Iris pigment epithelial cell (primary cell): ENCODE measurements at places on chromosomes 16 and 17.

- DNase-seq, result no peak
Observed at GRCh38 chr17:8843344-8843743, 24.1 kb downstream of the PIK3R6 start.

GRCh38 chr17:57874434-57875289, 24.8 kb upstream of the MRPS23 start:
- peak; percentile 95 for DNase-seq

DNA sequence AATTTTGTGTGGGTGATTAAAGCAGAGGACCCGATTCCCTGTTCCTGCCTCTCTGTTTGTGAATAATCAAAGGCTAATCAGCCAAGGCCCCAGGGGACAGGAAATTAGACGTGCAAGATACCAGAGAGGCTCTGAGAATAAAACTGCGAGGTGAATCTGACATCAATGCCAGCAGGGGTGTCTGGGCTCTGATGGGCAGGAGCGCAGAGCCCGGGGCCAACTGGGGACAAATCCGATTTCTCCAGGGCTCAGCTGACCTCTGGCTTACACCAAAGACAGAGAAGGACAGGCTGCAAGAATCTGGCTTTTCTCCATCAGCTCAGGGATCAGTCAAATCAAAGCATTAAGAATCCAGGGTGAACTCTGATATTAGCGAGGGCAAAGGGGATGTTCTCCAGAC, 174.3 kb downstream of the XYLT1 start:
- DNase-seq, result no peak

GRCh38 chr17:56866496-56866895, 32.5 kb downstream of the DGKE start:
- no peak for DNase-seq

- DNase-seq, result no peak
Observed at GRCh38 chr17:63125987-63126386, 160.0 kb downstream of the TANC2 start.

DNA sequence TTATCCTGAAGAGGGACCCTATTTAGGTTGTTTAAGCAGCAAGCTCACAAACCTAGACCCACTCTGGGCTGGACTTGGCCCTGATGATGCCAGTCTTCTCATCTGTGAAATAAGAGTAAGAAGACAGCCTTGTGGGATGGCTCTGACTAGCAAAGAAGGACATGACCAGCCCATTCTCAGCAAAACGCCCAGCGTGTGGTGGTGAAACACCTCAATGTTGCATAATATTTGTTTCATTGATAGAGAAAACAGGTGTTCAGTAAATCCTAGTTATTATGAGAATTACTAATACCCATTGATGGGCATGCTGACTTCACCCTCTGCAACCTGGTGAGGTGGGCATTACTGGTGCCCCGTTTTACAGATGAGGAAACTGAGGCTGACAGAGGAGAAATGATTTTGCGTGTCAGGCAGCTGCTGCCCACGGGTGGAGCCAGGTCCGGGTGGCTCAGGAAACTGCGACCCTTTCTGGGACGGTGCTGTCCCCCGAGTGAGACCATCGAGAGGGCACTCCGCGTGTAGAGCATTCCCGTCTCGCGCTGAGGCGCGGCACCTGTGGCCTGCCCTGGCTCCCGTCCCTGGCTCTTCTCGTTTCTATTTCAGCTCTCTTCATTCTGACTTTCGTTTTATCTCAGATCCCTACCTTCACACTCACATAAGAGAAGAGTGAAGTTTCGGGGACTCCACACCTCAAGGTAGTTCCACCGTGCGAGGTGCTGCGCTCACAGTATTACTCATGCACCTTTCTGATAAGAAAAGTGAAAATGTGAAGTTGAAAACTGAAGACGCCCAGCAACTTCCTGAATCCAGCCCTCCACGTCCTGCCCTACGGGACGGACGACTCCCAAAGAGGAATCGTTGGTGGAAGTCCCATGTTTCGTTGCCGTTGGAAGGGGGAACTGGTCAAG, 48.5 kb downstream of the IRF8 start:
- DNase-seq, result no peak

- DNase-seq, result peak; percentile 15
Observed at GRCh38 chr16:81695321-81696165, 83.5 kb upstream of the PLCG2 start.

DNA sequence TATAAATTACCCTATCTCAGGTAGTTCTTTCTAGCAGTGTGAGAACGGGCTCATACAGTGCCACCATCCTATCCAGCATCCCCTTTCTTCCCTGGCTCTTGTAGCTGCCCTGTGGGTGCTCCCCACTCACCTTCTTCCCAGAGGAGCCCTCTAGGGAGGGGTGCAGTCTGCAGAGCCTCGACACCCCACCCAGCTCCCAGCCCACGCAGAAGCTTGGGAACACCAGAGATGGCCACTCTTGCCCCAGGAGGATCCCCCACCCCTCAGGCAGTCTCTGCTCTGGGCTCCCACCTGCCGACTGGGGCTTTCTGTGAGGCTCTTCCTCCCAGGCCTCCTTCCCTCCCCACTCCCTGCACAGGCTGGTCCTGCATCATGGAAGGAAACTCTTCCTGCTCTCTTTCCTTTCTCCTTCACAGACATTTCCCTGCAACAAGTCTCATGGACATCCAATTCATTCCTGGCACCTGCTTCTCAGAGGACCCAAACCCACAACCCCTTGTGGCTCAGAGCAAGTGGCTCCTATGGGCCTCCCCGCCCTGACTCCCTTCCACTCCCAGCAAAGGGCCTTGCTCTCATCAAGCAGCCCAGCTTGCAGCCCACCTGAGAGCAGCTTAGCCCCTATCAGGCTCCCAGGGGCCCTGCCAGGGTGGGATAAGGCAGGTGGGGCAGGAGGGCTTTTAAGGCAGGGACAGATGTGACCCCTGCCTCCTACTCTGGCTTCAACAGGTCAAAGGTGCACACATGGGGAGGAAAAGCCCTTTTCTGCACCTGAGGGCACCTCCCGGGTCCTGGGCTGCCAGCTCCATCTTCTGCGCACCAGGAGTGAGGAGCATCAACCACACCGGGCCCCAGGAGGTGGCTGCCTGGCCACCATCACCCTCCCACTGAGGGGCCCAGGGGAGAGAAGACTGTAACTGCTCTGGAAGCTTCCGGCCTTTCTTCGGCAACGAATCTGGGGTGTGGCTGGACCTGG, 263.8 kb upstream of the TNRC6C start:
- no peak for DNase-seq

- no peak for DNase-seq
Observed at GRCh38 chr16:85567101-85567866, 45.8 kb upstream of the GSE1 start.

DNA sequence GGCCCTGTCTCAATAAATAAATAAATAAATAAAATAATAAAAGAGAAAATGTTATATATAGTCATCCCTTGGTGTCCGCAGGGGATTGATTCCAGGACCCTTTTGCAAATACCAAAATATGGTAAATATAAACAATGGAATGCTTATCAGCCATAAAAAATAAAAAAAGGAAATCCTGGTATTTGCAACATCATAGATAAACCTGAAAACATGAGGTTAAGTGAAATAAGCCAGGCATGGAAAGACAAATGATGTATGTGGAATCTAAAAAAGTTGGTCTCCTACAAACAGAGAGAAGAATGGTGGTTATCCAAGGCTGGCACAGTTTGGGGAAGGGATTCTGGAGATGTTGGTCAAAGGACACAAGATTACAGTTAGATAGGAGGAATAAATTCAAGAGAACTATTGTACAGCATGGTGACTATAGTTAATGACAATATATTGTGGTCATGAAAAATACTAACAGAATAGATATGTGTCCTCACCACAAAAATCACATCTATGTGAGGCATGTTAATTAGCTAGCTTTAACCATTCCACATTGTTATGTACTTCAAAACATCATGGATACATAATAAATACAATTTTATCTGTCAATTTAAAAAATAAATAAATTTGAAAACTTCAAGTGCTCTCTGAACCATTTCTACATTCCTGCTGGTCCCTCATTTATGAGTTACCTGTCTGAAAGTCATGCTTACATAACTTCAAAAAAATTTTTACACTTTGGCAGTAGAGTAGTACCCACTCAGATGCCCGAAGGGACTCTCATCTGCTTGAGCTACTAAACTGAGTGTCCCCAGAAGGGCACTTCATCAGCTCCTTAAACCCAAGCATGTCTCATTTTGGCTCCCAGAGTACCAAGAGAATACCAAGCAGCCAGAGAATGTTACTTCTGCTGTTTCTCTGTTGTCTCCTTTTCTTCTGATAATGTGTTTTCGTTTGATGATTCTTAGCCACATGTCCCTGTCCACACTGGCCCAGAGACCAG, 26.6 kb downstream of the N4BP1 start:
- no peak for DNase-seq

DNA sequence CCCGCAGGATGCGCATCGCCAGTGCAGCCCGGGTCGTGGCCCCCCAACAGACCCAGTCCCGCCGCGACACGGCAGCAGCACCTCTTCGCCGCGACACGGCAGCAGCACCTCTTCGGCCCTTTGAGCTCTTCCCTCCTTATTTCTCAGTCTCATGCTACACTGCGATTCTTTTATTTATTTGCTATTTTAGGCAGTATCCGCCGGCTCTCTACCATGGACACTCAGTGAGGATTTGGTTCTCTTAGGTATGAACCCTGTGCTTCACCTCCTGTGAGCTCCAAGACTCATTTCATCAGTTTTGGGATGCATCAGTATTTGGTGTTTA, 8.3 kb upstream of the MAP2K3 start:
- DNase-seq, result no peak

- no peak for DNase-seq
Observed at GRCh38 chr17:77763023-77763422, 195.5 kb upstream of the TNRC6C start.

- no peak for DNase-seq
Observed at GRCh38 chr16:85789773-85790172, 9.6 kb downstream of the EMC8 start.

- no peak for DNase-seq
Observed at GRCh38 chr17:10620823-10621222, 36.3 kb downstream of the MYH3 start.

GRCh38 chr17:67276075-67276474, 31.1 kb upstream of the HELZ start:
- DNase-seq, result no peak

- DNase-seq, result no peak
Observed at GRCh38 chr17:32464374-32464773, 20.1 kb downstream of the PSMD11 start.

DNA sequence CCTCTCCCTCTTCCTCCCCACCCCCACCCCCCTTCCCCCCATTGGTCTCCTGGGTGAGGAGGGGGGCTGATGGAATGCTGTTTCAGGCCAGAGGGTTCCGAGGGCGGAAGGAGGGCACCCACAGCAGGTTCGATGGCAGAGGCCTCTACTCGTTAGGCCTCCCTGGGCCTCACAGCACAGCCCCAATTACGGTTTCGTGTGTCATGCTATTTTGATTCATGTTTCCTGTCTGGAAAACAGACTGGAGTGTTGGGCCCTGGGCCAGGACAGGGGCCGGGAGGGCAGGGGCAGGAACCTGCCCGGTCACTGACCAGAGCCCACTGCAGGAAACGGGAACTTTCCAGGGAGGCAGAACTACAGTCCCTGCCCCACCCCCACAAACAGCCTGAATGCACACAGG, 138.2 kb downstream of the C16orf95 start:
- peak; percentile 70 for DNase-seq

- no peak for DNase-seq
Observed at GRCh38 chr17:62641153-62641552, 13.7 kb downstream of the MRC2 start.

GRCh38 chr17:43430936-43431713, 32.3 kb downstream of the ARL4D start:
- DNase-seq, result no peak

DNA sequence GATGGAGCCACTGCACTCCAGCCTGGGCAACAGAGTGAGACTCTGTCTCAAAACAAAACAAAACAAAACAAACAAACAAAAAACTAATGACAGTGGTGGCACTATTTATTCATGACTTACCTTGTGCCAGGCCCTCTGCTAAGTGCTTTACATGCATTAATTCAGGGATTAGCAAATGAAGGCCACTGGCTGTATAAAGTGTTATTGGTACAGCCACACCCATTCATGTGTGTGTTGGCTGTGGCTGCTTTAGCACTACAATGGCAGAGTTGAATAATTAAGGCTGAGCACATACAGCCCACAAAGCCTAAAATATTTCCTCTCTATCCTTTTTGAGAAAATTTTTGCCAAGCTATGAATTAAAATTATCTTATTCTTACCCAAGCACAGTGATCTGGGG, 531.8 kb upstream of the CDH5 start:
- DNase-seq, result no peak

DNA sequence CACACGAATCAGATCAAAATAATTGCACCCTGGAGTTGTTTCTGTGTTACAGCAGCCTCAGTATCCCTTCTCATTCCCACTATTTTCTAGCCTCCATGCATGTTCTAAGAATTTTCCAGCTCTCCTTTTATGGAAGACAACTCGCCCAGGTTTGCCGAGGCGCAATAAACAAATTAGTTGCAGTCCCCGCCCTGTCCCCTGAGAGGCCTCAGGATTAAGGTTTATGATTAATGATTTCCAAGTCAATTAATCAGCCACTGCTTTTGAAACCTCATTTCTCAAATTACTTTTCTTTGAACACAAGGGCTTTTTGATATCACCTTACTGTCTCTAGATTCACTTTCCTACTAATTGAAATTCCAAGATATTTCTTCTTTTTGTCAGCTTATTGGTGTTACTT, 138.3 kb upstream of the HSBP1 start:
- DNase-seq, result no peak

DNA sequence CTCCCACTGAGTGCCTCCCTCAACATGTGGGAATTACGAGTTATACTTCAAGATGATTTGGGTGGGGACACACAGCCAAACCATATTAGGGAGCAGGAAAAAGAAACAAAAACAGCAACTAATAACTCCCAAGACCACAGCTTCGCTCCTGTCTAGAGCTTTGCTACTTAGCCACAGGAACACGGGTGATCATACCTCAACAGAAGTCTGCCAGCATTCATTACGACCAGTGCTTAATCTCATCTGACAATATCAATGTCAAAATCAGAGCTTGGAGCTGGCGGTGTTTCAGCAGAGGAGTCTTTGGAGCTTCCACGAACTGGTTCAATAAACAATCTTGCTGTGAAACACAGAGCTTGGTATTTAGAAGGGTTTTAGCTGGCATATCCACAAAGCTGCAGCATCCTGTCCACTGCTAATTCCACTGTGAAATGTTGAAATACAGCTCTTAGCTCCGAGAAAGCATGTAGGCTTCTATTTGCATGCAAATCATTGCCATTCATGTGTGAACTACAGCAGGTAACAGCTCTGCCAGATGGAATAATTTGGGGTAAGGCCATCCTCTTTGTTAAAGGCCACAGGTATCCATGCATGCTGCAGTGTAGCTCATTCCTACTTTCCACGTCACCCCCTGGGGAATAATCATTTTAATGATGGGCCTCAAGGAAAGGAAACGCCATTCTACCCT, 128.4 kb upstream of the GOT2 start:
- no peak for DNase-seq

DNA sequence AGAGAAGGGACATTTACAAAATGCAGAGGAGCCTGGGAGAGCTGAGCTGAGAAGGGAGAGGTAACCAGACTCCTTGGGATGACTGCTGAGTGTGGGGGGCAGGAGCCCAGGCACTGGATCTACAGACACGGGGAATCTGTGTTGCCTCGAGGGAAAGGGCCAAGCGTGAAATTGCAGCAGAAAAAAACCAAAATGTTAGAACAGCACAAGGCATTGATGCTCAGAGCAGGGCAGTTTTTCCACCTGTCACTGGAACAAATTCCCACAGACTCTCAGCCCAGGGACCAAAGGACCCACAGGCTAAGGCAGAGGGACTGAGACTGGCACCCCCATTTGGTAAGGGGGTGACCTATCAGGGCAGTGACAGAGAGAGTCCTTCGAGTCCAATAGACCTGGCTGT, 2.0 kb downstream of the PITPNM3 start:
- DNase-seq, result no peak

GRCh38 chr17:74862108-74862901, 2.6 kb upstream of the GRIN2C start:
- peak; percentile 19 for DNase-seq
